CD4-positive, alpha-beta T cell treated with Interleukin-2 at 100 ng/mL for 4 hours (primary cell): ENCODE measurements at places on chromosomes 6 and 20.

DNA sequence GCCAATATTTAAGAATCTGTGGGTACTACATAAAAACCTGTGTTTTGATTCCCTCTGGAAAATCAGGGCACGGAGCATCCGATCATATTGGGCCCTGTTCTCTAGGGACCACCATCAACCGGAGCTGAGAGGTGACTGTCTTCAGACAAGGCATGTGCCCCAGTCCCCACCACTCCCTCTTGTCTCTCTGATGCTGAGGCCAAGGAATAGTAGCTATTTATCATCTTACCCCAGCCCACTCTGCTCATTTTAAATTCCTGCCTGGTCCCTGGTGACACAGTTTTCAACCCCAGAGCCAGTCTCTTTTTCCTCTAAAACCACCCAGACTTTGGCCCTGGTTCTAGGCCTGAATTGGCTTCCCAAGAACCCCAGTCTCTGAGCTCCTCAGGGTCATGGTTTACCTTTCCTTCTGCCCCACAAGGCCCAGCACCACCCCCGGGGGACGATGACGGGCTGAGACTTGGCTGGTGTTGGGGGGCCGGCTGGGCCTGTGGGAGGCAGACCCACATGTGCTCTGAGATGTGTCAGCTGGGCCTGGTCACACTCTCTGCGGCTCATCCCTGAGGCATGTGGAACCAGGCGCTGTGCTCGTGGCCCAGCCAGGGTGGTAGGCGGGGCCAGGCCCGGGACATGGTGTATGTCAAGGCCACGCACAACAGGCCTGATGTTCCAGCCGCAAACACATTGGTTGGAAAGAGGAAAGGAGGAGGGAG, 114.4 kb downstream of the CEBPB start:
- no peak for DNase-seq

DNA sequence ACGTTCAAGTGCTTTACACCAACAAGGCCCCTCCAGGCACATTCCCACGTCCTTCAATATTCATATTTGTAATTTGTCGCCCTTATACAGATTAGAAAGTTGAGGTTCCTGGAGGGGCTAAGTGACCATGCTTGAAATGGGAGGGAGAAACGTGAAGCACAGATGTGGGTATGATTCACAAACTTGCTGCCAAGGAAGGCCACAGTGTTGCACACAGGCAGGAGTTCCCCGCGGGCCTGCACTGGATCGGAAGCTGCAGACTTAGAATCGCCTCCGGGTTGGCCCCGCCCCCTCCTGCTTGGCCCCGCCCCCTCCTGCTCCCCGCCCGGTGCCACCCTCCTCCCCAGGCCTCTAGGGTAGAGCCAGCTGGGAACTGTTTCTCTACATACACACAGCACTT, 58.2 kb upstream of the QKI start:
- no peak for DNase-seq

DNA sequence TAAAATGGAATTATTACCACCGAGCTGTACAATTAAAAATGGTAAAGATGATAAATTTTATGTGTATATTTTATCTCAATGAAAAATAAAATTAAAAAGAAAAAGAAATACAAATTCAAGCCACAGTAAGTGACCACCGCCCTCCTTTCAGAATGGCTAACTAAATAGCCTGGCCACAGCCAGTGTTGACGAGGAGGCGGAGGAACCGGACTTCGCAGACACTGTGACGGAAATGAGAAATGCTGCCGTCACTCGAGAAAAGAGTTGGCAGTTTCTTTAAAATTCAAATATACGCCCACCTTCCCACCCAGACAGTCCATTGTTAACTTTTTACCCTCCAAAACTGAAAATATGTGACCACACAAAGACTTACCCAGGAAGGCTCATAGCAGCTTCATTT, 50.0 kb downstream of the FOXF2 start:
- no peak for DNase-seq

DNA sequence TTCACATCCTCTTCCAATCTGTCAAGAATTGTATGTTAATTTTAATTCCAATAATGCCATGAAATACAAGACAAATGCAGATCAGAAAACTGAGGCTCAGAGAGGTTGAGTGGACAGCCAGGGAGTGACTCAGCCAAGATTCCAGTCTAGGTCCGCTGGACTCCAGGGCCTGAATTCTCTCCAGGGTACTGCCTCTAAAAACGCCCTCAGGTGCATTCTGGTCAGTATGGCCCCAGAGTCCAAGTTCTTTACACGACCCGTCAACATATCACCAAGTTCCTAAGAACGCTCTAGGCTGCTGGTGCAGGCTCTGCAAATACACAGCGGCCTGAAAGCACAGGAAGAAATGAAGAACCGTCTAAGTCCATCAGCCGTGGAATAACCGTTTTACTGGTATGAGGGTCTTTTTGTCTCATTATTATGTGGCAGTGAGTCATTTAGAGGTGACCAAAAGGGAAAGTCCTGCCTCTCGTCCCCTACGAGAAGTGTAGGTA, 709 bp upstream of the ASXL1 start:
- no peak for DNase-seq

- DNase-seq: no peak
These were observed 85.8 kb downstream of the CDKAL1 start for GRCh38 chr6:20620043-20620442.

- no peak for DNase-seq
These were observed 61.0 kb upstream of the ZMYND8 start for GRCh38 chr20:47417245-47418068.

DNA sequence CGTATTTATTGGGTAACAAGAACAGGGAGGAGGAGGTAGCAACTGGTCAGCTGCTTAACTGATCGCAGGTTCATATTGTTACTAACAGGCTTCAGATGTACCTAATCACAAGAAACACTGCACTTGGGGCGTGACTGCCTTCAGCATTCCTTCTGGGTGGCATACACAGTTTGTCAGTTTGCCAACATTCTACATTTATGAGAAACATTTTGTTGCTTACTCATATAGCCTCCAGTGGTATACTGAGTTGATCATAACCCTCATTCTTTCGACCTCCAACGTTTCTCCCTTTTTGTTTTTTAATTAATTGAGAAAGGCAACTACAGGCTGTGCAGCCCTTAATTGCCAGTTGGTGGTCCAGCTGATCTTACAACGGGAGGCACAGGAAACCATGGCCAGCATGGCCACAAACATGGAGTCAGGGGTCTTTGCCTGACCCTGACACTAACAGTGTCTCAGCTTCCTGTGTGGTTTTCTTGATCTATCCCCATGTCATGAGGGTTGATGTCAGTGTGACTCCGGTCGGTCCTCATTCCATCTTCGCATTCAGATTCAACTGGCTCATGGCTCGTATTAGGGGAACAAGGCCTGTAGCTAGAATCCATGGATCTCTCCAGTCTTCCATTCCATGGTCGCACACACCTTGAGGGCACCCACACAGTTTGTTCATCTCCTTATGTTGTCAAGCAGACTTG, 9.4 kb downstream of the EPB41L2 start:
- no peak for DNase-seq

DNA sequence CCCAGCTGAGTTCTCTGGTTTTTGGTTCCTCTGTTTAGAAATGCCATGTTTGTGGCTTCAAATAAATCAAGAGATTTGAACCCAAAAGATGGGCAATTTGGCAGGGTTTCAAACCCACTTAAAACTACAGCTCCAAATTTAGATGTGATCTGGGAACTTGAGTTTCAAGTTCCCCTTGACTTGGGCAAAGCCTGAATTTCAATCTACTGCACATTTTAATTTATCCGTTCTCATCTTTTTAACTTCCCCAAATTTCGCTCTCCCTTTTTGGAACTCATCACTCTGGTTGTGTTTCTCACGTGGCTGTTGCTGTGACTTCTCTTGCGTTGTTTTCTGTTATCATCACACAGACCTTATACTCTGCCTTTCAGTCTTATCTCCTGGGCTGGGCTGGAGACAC, 230.9 kb downstream of the CDC5L start:
- DNase-seq: no peak

DNA sequence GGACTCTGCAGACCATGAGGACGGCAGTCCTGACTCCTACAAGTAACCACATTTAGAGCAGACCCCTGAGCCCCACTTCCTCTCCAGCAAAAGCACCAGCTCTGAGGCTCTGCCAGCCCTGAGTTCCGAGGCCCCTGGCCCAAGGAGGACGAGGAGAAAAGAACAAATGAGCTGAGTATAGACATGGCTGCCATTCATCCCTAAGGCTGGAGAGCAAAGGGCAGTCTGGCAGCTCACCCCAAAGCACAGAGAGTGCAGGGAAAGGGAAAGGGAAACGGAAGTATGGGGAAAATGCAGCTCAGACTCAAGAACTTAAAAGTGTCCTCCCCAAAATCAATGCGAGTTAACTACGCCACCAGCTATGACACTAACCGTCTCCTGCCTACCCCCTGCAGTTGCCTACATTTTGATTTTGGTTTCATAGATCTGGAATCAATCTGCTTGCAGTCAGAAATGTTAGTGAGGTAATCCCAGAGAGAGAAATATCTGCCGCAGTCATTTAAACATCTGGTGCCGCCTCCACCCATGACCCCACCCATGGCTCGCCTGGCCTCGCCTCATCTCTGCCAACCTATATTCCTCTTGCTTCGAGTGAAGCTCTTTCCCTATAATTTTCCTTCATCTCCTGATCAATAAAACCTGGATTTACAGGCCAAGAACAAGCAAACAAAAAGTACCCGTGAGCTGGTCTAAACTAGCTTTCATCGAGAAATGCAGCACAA, 49.6 kb upstream of the AFDN start:
- no peak for DNase-seq

DNA sequence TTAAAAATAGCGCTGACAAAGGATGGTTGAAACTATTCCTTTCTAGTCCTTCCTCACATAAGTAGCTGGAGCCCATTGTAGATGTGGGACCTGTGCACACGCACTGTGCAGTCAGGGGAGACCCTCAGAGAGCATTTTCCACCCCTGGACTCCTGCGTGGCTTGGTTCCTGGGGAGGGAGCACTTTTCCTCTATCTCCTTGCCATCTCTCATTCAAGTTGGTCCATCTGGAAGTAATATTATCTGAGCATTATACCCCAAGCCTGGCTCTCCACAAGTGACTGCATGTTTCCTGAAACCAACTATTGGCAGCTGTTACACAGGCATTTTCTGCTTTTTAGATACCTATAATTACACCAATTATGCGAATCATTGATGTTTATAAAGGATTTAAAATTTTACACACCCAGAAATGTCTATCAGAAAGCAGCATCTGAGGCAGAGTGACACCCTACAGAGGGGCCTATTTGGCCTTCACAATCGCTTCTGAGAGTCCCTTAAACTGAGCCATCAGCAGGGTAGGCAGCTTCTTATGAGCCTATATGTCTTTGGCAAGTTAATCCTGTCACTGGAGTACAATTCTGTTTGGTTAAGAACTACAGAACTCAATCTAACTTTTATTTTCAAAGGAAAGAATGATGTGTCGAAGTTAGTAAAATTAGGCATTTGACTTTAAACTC, 18.7 kb downstream of the SOX4 start:
- DNase-seq: no peak

GRCh38 chr6:83126807-83127206, 59.3 kb downstream of the DOP1A start:
- DNase-seq: no peak

DNA sequence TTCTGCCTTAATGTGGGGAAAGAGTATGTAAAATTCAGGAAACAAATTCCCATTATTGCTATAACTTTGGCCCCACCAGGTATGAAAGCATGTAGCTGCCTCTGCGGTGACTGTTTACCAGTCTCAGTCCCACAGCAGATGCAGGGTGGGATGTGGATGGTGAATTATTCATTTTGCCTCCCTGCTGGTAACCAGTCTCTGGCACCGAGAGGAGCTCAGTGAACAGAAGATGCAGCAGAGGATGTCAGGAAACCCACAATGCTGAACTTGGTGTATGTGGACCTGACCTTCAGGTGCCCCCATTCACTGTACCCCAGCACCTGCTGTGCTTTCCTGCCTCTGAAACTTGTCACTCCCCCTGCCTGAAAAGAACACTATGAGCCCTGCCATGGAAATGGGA, 8.8 kb upstream of the METTL24 start:
- DNase-seq: no peak

DNA sequence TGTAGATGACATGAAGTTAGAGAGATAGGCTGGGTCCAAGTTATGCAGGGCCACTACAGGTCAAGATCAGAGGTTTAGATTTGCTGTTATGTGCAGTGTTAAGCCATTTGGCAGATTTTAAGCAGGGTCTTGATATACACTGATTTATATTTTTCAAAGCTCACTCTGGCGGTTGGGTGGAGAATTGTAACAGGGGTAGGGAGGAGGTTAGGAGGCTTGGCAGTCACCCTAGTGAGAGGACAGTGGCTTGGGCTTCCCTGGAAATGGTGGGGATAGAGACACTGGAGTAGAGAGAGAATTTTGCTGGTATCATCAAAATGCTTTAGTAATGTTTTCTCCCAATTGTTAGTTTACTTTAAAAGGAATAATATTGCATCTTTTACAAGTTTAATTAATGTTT, 149.5 kb upstream of the SUPT3H start:
- no peak for DNase-seq

DNA sequence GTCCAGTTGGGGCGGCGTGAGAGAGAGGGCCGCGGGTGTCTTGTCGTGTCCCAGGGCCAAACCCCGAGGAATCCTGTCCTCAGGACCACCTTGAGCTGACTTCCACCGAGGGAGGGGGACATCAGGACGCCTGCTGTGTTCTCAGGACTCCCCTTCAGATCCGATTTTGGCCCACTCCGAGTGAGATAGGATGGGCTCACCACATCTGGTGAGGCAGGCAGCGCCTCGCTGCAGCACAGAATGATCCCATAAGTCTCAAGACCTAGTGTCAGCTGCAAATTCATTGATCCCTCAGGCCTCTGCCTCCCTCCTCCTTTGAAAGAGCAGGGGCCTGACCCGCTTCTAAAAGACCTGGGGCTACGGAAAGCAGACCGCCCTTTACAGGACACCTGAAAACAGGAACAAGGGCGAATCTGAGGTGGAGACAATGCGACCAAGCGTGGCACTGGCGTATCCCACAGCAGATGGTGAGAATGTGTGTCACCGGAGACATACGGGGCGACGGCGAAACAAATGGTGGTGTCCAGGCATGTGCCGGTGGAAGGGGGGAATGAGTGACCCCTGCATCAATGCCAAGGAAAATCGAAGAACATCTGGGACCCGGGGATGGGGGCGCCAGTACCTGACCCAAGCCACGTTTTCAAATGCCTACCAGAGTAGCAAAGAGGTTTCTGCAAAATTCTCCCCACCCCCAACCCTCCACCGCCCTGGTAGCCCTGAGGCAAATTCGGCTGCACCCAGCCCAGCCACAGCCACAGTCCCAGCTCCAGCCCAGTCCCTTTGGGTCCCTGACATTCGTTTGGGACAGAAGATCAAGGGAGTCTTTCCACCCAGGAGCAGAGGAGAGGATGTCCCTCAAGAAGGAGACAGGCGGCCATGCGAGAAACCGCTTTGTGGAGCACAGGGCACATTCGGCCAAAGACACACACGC, 162.1 kb upstream of the ZNF337 start:
- DNase-seq: no peak

GRCh38 chr6:50602292-50602691, 111.0 kb upstream of the TFAP2D start:
- DNase-seq: peak; percentile 36

GRCh38 chr6:75516757-75517156, 23.2 kb upstream of the FILIP1 start:
- no peak for DNase-seq

GRCh38 chr6:145349950-145350510, 385.3 kb downstream of the EPM2A start:
- no peak for DNase-seq
